ENCODE measurements at places on chromosomes 2 and 18.

DNA sequence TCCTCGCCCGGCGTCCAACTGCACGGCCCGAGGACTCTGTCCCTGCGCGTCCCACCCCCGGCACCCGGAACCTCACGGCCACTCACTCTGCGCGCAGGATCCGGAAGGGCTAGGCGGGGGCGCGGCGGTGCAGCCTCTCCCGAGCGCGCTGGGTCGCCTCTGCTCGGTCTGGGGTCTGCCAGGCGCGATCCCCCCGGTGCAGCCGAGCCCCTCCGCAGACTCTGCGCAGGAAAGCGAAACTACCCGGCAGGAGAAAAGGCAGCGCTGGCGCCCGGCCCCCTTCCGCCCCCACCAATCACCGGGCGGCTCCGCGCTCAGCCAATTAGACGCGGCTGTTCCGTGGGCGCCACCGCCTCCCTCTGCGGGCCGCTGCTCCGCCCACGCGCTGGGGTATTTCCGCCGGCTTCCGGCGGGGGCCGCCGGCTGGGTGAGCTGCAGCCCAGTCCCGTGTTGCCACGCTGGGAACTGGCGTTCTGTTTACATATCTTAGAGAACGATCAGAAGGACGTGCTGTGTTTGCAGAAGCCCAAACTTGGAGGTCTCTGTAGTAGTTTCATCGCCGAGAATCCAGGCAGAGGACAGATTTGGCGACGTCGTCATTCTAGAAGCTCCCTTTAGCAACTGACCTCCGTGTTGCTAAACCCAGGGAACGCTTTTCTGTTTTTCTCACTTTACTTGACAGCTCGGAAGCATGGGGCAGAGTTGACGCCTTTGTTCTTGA, at the start of gene STAT1:
STAT1 (minus strand) TSS at position 240 of the 721 bp plus-strand sequence. CDS start 4,168 bp downstream, outside the sequence.
- peak; percentile 92 for DNase-seq

DNA sequence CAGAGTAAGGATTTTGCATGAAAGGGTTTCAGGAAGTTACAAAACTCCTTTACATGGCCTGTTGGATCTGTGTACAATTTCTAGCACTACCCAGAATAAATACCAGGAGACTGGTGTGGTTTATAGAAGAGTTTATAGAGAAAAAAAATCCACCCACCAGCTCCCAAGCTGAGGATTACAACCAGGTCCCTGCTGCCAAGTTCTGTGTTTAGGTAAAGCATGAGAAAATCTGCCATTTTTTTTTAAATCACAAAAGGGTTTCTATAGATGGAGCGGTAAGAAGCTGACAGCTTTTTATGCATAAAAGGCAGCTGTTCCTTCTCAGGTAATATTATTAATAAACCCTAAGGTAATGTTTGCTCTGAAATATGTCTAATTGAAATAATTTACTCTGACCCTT, 545.4 kb upstream of the ZEB2 start:
- DNase-seq = no peak

GRCh38 chr2:177812713-177813396, 259.7 kb downstream of the PDE11A start:
- DNase-seq = no peak

DNA sequence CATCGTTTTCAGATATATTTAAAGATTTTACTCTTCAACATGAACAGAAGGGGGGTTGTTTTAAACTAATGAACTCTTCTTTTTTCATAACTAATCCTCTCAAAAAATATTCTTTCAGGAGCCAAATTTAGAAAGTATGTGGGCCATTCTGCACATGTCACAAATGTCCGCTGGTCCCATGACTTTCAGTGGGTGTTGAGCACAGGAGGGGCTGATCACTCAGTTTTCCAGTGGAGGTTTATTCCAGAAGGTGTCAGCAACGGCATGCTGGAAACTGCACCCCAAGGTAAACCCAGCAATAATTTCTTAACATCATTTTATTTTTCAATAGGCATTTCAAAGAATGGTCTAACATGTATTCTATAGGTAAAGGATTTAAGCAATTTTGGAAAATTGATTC, 136.0 kb downstream of the EML6 start:
- DNase-seq = no peak

- DNase-seq = no peak
Observed at GRCh38 chr2:45993476-45993991, 303.7 kb upstream of the EPAS1 start.

- DNase-seq = peak; percentile 78
Observed at GRCh38 chr18:79951545-79952455, at the start of gene SLC66A2. SLC66A2 (minus strand) TSS chr18:79951653; CDS start chr18:79950926, 727 bp downstream.

- no peak for DNase-seq
Observed at GRCh38 chr2:45684756-45685155, 33.3 kb downstream of the PRKCE start.
